Stimulated activated CD4-positive, alpha-beta T cell treated with anti-CD3 and anti-CD28 coated beads, Interleukin-2, amount 100 ng/mL, for 48 hours (primary cell): ENCODE measurements at places on chromosomes 6 and 20.

DNA sequence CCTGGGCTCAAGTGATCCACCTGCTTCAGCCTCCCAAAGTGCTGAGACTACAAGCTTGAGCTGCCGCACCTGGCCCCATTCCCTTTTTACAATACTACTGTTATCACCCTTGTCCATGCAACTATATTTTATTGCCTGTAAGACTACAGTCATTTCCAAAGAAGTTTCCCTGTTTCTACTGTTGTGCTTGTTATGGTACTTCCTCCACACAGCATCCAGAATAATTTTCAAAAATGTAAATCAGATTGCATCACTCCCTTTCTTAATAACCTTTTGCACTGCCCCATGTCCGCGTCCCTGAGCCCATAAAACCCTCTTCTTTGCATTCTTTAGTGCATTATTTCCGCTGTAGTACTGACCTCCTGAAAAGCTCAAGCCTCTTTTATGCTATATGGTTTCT lies 128.9 kb upstream of the AKIRIN2 start:
- DNase-seq = no peak

DNA sequence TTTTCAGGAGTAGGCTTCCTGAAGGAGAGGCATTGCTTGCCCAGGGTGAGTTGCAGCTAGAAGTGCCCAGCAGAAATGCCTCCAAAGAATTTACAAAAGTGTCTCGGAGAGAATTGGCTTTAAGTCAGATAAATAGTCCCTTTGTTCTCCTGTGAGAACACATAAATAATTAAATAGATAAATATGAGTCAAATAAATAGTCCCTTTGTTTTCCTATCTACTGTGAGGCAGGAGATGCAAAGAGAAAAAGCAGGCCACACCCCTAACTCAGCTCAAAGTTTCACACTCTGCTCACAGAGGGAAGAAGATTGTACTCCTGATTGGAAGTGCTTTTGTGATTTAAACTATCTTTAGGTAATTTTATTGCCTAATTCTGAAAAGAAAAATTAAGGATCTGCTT lies 180.7 kb upstream of the PRSS16 start:
- DNase-seq = no peak

DNA sequence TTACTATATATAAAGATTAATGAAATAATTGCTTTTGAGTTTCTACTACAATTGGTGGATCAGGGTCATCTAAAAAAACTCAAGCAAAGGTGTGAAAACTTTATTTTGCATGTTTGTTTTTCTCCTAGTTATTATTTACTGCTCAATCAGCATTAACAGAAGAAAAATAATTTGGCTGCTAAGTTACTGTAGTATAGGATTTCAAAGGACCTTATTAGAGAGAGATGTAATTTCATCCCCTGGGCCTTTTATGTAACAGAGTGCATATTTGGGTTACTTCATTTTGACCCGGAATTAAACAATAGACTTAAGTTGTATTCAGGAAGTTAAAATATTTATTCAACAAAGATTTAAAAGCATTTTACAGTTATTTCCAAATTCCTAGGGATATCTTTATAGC lies 49.8 kb downstream of the EYA4 start:
- no peak for DNase-seq

GRCh38 chr6:4138186-4138585 lies 2.8 kb upstream of the ECI2 start:
- DNase-seq = no peak

GRCh38 chr20:38658879-38659596 lies 57.4 kb downstream of the ARHGAP40 start:
- DNase-seq = peak; percentile 30

GRCh38 chr6:3312604-3313231 lies 54.0 kb downstream of the PSMG4 start:
- no peak for DNase-seq

DNA sequence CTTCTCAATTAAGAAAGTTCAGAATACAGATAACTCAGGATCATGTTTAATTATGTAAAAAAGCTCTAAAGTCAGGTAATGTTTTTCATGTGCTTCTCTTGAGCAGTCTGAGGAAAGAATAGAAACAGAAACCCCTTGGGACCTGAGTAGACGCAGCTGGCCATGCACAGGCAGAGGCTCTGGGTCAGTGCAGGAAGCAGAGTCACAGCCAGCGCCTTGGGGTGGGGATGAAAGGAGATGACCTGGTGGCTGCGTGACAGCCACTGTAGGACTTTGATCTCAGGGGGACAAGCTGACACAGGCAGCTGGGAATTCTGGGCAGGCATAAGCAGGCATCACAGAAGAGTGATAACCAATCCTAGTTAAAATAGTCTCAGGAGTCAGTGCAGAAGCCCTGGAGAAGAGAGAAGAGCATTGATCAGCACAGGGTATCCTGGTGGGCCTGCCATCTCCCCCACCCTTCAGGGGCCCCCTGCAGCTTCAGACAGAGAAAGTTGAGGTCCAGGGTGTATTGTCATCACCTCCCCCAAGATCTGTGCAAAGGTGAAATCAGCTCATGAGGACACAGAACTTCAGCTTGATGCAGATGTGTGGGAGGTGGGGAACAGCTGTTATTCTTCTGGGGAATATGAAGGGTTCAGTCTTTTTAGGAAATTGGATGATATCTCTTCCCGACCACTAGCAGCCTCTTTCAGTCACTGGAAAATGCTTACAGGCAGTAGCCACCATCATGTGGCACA lies 6.4 kb downstream of the HLA-DQB1 start:
- DNase-seq = no peak

DNA sequence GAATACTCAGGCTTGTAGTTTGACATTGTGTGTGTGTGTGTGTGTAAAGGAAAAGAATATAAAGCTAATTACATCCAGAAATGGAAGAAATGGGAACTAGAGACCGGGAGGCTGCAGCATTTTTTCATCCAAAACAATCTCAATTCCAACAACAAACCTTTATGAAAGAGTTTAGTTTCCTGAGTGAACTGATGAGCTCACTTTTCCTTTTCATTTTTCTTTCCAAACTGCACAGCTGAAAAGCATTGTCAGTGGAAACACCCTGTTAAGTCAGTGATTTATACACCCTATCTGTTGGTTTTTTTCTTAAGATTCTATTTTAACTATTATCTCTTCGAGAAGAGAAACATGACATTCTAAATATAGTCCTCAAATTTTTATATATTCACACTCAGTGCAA lies 130.9 kb downstream of the RFPL4B start:
- DNase-seq = no peak

DNA sequence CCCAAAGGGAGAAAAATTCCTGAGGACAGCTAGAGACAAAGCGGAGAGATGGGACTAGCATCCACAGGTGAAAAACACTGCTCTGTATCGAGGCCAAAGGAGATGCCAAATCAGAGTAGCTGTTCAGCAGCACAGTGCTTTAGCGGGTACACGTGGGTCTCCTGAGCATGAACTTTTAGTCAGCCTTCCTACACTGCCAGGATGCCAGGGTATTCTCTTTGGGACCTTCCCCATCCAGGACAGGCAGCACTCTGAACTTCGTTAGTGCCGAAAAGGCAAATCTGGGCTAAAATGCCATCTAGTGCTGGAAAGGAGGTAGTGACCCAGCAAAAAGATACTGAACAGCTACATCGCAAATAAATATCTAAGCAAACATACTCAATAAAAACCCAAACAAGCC lies 64.9 kb downstream of the C6orf58 start:
- DNase-seq = no peak

DNA sequence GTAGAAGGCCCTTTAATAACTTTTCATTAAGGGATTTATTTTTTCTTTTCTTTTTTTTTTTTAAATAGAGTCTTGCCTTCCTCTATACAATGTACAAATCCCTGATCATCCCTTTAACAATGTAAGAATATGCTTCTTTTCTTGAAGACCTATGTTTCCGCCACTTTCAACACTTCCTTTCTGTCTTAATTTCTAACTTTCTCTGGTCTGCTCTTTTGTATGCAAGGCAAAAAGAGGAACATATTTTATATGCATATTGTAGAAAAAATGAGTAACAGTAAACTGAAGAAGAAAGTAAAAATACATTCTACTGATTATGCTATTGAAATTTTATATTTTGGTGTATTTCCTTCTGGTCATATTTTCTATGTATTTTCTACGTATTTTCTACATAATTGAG lies 484.7 kb downstream of the TFAP2B start:
- DNase-seq = no peak

DNA sequence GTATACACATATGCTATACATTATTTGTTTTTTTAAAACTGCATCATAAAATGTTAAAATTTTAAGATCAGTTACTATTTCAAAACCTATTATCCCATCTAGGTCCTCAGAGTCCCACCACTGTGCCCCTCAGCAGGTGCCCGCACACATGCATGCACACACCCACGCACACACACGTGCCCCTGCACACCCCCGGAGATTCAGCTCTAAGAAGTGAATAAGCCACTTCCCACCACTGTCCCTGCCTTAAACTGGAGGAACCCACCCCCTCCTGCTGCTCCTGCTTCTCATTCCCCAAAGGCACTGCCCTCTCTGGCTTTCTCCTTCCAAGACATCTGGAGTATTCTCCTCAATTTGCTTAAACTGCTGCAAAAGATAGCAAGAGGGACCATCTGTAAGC lies 5.4 kb upstream of the FAM210B start:
- no peak for DNase-seq

- DNase-seq = no peak
Observed at GRCh38 chr6:170024940-170025339, 265.9 kb downstream of the DLL1 start.

GRCh38 chr6:56594699-56595098 lies 48.0 kb downstream of the DST start:
- no peak for DNase-seq

- no peak for DNase-seq
Observed at GRCh38 chr20:49684335-49684997, 29.2 kb downstream of the B4GALT5 start.

DNA sequence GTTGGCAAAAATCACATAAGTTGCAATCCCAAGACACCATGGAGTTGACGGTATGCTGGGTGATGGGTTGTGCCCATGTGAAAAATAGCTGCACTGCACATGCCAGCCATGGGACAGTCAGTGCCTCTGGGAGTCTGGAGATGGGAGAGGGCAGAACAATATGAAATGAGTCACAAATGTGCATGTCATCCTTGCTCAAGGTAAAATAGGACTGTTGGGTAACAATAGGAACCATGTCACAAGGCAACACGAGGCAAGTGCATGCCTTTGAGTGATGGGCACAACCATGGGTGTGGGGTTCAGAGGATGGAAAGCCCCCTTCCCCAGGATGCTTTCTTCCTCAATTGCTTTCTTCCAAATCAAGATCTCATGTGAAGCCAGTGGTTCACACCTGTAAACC lies 70.5 kb upstream of the PIM1 start:
- DNase-seq = no peak

- no peak for DNase-seq
Observed at GRCh38 chr20:32751702-32752457, 8.6 kb upstream of the COMMD7 start.

GRCh38 chr20:15491575-15491974 lies 1081.7 kb downstream of the KIF16B start:
- DNase-seq = no peak

- no peak for DNase-seq
Observed at GRCh38 chr6:170449835-170450753, 103.0 kb downstream of the PSMB1 start.

DNA sequence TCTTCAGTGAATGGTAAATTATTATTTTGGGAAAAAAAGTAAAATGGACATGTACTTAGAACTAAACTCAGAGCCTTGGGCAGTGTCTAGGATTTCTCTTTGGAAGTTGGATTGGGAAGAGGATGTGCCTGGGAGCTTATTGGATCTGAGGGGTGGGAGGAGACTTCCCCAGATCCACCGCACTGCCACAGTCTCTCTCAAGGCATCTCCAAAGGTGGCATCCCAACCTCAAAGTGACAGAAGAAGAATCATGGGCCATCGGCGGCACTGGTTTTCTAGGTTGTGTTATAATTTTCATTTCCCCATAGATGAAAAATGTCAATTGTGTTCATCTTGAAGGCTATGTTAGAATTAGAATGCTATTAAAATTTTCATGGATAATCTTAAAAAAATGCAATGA lies 66.8 kb upstream of the CD93 start:
- no peak for DNase-seq

DNA sequence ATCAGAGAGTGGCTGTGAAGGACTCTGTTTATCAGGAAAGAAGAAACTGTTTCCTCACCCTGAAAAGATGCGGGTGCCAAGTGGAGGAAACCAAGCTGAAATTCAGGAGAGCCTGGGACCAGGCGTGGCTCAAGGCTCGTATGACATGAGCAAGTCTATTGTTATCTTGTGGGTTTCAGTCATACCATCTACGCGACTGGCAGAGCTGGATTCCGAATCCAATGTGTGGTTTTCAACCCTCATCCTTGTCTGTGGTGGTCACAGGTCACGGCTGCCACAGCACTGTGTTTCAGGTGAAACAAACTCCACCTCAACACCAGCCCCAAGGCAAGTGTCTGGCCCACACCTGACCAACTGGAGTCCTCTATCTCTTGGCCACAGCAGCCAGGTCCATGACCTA lies 9.1 kb downstream of the MC3R start:
- no peak for DNase-seq

- no peak for DNase-seq
Observed at GRCh38 chr6:130929036-130929678, 102.0 kb downstream of the SMLR1 start.

DNA sequence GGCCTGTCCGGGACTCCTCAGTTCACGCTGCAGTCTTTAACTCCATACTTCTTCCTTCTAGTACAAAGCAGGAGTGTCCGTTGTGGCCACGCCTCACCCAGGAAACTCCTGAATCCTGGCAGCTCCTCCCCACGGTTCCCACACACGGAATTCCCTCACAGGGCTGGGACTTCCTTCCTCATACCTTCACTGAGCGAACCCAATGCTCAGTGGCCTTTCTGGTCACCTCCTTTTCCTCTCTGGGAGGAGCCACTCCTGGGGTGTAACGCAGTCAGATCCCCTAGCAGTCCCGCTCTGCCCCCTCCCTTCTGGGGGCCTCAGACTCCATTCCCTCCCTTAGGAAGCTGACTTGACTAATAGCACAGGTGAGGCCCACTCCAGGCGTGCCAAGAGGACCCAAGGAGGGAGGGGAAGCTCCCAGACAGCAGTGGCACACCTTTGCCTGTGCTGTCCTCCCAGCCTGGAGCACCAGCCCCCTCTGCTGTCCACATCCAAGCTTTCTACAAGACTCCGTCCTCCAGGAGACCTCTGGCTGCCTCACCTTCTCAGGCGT lies at the start of gene SLC52A3:
Gene SLC52A3, minus strand, starts transcription at position 75 of the 553 bp plus-strand sequence. CDS start 2,726 bp downstream, outside the sequence.
- no peak for DNase-seq
